Stimulated activated CD8-positive, alpha-beta memory T cell treated with anti-CD3 and anti-CD28 coated beads, Interleukin-2, amount 100 ng/mL, for 1 hour (primary cell): ENCODE measurements at places on chromosomes 16 and 17.

DNA sequence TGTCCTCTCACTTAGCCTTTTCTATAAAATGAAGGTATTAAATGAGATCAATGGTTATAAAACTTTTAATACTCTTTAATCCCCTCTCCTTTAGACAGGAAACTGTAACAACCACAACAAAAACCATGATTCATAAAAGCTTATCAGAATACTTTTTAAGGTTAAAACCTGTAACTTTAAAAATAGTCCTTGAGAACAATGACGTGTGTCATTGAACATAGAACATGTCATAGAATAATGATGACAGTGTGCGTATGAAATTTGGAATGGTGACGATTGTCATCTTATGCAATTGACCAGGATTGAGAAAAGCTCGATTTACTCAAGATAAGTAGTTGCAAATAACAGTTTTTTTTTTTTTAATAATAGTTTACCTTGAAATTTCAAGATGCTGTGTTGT is 94.1 kb downstream of the PLCG2 start:
- DNase-seq: no peak

GRCh38 chr16:15798671-15799070 is 58.2 kb downstream of the MYH11 start:
- no peak for DNase-seq

GRCh38 chr16:69326172-69326873 is 4.1 kb downstream of the PDF start:
- DNase-seq: no peak

DNA sequence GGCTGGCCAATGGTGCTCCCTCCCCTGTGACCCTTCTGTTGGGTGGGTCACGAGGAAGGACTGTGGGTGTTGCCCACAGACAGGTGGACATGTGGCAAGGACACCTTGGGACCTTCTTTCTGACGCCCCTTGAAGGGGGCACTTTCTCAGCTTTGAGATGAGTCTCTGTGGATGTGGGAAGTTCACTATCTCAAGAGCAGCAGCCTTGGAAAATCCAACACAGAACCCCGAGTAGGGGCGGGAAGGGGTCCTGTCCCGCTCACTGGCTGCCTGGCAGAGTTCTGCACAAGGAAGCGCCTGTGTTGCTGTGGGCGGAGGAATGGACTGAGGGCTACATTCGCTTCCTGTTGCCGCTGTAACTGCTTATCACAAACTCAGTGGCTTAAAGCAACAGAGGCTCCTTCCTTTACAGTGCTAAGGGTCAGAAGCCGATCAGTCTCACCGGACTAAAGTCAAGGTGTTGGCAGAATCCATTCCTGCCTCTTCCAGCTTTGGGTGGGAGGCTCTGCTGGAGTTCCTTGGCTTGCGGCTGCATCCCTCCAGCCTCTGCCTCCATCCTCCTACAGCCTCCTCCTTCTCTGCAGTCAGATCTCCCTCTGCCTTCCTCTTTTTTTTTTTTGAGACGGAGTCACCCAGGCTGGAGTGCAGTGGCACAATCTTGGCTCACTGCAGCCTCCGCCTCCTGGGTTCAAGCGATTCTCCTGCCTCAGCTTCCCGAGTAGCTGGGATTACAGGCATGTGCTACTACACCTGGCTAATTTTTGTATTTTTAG is 305.2 kb downstream of the SEC14L1 start:
- DNase-seq: no peak

DNA sequence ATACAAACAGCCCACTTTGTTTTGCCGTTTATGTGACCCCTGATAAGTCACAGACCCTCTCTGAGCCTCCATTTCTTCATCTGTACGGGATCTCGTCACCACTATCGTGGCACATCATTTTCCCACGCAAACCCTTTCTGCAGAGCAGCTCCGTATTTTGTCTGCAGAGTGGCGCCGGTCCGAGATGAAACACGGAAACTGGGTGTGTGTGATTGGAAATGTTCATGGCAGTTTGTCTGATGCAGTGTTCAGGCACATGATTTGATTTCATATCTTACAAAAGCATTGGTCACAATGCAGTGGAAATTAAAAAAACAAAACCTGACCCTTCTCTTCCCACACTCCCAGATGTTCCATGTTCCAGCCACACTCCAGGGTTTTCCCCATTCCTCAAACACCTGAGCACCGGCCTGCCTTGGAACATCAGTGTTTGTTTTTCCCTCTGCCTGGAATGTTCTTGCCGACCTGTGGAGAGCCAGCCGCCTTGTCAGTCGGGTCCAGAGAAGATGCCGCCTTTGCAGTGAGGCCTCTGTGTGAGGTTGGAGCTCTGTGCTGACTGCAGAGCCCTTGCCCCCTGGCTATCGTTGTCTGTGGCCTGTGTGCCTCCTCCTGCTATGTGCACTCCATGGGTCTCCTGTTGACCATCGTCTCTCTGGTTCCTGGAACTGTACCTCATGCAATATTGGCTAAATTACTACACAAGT is 39.2 kb downstream of the NT5M start:
- DNase-seq: no peak
